ENCODE measurements at places on chromosomes 11 and 22.

DNA sequence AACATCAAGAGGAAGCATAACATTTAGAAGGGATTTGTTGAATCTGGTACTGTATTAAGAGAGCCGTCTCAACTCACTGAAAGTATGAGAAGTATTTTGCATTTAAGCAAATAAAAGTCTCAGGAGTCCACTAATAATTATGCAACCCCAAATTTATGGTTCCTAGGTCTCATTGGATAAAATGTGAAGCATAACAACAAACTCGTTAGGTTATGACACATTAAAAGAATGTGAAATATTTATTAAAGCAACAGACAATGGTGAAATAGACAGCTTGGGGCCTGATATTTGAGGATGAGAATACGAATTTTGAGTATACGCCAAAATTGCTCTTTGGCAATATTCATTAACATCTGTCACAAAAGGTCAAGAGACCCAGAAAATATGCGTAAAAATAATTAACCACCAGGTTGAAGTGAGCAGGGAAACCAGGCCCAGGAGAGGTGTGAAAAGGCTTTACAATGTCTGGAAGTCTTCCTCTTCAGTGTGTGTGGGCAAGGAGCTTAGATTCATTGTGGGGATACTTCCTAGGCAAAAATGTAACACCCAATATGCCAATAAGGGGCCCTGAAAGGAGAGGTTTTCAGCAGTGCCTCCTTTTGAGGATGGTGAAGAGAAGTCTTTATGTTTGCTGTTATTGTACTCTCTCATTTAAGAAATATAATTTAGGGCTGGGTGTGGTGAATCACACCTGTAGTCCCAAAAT is 89.2 kb downstream of the FDX1 start:
- no peak for DNase-seq

GRCh38 chr11:61281581-61282250 is 13.4 kb downstream of the VWCE start:
- DNase-seq: peak; percentile 63

DNA sequence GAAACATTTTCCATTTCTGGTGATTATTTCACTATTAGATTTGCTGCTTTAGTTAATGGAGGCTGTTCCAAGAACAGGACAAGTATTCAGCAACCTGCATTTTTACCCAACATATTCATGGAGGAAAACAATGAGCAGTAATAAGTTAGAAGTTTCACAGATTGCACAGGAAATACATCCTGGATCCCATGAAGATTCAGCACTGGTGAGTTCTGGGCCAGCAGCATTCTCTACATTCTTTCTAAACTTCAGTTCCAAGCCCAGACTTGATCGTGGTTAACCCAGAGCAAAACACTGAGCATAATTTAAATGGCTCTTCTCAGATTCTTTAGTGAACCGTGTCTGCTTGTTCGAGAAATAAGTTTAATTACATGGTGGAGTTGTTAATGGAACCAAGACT is 3.8 kb downstream of the FJX1 start:
- DNase-seq: no peak

DNA sequence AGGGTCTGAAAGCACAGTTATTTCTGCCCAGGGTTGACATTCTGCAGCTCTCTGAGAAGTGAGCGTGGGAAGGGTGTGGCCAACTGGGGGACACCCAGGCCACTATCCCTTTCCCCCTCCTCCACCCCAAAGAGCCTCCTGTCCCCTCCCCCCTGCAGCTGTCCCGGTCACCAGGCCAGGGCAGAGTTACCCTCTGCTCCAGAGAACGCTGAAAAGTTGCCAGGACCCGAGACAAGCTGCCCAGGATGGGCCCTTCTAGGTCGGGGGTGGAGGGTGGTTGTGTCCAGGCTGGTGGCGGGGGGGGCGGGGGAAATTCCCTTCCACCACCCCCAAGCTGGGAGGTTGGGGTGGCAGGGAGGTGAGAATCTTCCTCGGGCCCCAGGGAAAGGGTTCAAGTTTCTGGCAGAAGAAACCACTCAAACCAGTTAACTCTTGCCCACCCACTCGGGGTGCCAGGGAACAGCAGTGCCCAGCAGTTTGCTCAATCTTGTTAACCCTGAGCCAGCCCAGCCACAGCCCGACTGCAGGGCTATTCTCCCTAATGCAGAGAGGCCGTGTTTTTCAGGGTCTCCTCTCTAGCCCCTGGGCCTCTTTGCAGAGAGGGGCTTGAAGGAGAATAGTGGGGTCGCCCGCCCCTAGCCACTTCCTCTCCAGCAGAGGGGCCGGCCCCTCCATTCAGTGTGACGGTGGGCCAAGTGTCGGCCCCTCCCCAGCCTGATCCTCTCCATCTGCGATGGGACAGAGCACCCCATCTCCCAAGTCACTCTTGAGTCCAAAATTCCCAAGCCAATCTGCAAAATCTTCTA is 697 bp downstream of the LGALS1 start:
- no peak for DNase-seq

DNA sequence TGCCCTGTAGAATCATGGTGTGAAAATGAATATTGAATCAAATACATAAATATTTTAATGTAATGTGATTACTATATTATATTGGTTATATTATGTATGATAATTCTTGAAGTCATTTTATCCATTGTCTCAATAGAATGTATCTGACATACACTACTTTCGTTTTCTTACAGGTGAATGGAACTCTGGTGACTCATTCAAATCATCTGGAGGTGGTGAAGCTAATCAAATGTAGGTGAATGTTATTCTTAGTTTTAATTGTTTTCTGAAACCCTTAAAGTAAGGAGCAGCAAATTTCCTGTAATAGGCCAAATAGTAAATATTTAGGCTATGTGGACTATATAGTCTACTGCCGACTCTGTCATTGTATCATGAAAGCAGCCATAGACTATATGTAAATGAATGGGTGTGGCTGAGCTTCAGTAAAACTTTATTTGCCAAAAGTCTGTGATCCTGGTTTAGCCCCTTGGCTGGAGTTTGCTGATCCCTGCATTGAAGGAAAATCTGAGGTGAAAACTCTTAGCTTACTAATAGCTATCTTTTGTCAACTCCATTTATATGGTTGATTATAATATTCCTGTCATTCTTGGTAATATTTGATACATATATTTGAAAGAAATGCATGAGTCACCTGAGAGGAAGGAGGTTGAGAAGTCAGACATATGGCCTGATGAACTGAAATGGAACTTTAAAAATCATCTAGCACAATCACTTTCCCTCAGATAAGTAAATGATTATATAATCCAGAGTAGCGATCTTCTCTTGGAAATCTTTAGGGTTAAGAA is 87.2 kb upstream of the GRIK4 start:
- no peak for DNase-seq

DNA sequence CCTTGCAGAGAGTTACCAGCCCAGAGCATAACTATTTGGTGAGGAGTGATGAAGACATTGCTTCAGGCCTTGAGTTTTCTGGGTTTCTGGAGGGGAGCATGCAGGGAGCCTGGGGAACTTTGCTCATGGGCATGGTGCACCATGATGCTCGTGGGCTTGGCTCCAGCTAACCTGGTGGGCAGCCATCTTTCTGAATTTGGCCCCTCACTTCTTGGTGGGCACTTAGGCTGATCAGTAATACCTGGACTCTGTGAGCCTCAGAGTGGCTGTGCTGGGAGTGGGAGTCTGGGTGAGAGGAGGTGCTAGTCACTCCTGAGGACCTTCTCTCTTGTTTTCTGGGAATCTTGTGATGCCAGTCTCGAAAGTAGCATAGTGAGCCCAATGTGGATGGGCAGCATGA is 30.6 kb downstream of the AMPD3 start:
- DNase-seq: no peak
